NT2/D1 (cell line): ENCODE measurements at places on chromosomes 6 and 20.

GRCh38 chr6:161056451-161056850 is 64.9 kb downstream of the MAP3K4 start:
- DNase-seq: no peak

GRCh38 chr6:25006565-25007001 is 70.8 kb upstream of the RIPOR2 start:
- DNase-seq: no peak

- no peak for DNase-seq
Observed at GRCh38 chr6:23735151-23735550, 390.9 kb upstream of the NRSN1 start.

DNA sequence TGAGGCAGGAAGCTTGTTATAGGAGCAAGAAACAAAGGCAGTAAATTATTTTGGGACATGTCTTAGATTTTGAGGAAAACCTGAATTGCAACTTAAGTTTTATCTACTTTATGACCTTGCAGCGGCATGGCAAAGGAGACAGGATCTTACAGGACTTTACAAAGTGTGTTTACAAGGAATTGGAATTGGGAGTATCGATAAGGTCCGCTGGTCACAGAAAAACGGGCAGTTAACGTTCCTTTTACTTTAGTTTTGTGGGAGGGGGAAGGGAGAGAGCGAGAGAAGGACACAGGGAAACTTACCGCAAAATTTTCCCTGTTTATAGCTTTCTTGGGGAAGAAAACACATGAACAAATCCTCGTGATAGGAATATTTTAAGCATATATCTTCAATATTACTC is 1607.2 kb downstream of the GRIK2 start:
- no peak for DNase-seq

DNA sequence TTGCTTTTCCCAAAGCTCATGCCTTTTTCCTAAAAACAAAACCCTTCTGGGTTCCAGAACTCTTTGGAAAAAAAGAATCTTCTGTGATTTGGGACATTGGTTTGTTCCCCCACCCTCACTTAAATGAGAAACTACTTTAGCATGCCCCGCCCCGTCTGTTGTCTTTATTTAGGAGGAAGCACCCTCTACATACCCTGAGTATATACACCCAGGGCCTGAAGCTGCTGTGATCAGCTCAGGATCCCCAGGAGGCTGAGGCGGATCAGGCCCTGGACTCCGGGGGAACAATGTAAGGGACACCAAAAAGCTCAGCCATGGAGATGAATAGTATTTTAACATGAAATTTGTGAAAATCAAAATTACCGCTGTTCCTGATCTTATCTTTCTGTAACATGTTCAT is 1.4 kb downstream of the BCAS1 start:
- no peak for DNase-seq

DNA sequence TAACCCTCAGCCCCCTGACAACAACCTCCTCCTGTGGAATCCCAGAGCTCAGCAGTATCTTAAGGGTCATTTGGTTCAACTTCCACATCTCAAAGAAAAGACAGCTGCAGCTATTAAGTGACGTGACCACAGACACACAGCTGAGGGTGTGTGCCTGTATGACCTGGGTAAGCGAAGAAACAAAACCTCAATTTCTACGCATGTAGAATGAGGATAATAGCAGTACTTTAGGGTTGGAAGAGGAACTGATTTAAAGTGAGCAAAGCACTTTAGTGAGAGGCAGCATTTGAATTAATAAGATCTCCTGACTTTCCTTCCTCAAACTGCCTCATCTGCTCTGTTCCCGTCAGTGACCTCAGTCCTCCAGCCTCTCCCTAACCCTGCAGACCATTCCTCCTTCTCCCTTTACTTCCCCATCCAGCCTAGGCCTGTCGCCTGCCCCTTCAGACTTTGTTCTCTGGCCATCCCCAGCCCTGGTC is 6.8 kb upstream of the ARMC2 start:
- no peak for DNase-seq

DNA sequence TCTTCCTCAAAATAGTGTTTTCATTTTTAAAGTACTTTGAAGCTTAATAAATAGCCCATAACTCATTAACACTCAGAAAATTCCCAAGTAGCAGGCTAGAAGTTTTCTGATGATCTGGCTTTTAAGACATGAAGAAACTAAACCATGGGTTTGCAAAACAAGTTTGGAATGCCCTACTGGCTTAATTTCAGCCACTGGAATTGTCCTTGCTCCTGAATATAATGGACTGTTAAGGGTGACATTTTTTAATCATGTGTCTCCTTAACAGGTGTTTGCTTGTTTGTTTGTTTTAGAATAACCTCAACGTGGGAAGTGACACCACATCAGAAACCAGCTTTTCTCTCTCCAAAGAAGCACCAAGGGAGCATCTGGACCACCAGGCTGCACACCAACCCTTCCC is 49.1 kb downstream of the ISM1 start:
- no peak for DNase-seq

GRCh38 chr20:34561661-34562060 is 3.1 kb downstream of the MAP1LC3A start:
- no peak for DNase-seq

GRCh38 chr6:163579111-163579879 is 164.8 kb downstream of the QKI start:
- DNase-seq: peak; percentile 8

DNA sequence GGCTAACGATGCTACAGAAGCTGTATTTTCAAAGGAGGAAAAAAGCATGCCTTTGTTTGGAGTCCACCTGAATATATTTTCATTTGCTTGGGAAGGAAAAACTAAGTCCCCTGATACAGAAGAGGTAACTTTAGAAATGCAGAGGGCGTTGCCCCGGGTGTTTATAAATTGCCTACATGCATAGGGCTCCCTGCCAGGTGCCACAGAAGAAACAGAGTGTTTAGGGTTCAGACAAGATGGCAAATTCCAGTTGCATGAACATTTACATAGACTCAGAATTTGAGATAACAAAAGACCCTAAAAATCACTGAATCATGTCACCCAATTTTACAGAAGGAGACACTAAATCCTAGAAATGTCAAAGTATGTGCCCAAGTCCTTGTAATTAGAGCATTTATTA is 19.9 kb downstream of the RIN2 start:
- no peak for DNase-seq

DNA sequence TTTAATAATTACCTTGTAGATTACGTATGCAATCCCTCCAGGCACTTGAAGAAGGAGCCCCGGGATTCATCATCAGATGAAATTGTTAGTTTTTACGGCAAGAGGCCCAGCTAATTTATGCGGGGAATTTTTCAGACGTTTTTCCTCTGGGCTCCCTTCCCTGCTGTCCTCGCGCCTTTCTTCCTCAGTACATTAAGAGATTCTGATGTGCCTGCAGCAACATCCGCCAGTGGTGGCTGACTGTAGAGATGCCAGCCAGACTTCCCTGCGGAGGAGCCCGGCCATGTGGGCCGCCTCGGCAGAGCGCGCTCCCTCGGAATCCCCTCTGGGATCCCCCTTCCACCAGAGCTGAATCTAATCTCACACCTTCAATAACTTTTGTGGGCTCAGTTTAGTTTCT is 46.4 kb upstream of the POU3F2 start:
- DNase-seq: no peak

- DNase-seq: no peak
Observed at GRCh38 chr20:22217712-22218352, 366.5 kb downstream of the FOXA2 start.

- no peak for DNase-seq
Observed at GRCh38 chr6:150640556-150641209, 41.0 kb downstream of the PLEKHG1 start.

DNA sequence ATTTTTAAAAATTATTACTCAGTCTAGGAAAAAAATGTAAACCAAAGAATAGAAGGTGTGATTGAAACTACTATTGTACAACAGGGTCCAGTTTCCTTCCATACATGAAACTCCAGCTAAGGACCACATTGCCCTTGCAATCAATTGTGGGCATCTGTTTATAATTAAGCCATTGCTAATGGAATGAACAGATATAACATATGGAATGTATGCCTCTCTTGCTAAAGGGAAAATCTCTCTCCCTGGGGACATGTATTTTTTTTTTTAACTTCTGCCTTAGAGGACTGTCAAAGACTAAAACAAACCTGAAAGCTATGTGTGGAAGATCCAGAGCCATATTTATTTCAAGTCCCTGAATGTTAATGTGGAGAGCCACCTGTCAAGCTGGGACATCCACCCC is 336.8 kb upstream of the MANEA start:
- DNase-seq: no peak

GRCh38 chr6:159315562-159315961 is 146.4 kb downstream of the FNDC1 start:
- DNase-seq: no peak

- no peak for DNase-seq
Observed at GRCh38 chr6:37631295-37631694, 66.4 kb downstream of the MDGA1 start.

- no peak for DNase-seq
Observed at GRCh38 chr20:16612706-16613105, 39.5 kb upstream of the KIF16B start.

DNA sequence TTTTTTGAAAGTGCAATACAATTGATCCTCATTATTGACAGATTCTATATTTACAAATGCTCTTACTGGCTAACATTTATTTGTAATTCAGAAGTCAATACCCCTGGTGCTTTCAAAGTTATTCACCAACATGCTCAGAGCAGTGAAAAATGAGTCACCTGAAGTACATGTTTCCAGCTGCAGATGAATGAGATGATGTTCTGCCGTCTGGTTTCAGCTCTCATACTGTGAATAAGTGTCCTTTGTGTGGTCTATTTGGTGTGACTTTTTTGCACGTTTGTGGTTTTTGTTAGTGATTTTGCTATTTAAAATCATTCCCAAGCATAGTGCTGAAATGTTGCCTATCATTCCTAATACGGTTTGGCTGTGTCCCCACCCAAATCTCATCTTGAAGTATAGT is 22.3 kb upstream of the EYA4 start:
- DNase-seq: no peak

DNA sequence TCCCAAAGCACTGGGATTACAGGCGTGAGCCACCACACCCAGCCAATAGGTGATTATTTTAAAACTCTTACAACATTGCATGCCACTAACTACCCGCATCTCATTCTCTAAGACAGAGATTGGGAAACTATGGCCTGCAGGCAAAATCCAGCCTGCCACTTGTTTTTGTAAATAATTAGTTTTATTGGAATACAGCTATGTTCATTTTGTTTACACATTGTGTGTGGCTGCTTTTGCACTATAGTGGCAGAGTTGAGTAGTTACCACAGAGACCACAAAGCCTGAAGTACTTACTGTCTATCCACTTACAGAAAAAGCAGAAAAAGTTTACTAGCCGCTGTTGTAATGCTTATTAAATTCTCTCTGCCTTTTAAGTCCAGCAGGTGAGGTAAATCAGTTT is 16.4 kb upstream of the PKIG start:
- DNase-seq: no peak

- no peak for DNase-seq
Observed at GRCh38 chr6:168293636-168294530, 25.7 kb downstream of the DACT2 start.

GRCh38 chr6:37651991-37652390 is 45.7 kb downstream of the MDGA1 start:
- no peak for DNase-seq

DNA sequence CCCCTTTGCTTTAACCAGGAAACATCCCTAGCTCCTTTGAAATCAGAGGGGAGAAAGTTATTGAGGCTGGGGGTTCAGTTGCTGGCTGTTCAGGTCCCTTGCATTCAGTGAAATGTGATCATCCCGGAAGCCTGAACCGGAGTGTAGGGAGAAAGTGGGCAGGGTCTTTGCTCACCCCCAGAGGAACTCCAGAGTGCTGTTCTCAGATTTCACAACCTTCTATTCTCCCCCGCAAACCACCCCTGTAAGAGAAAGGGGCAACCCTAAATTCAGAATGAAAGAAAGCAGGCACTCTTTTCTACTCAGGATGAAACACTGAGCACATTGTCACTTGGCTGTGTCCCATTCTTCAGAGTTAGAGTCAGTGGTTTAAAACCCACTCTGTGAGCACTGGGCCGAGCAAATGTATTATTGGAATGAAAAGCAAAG is 139.8 kb downstream of the KHDC1L start:
- no peak for DNase-seq

DNA sequence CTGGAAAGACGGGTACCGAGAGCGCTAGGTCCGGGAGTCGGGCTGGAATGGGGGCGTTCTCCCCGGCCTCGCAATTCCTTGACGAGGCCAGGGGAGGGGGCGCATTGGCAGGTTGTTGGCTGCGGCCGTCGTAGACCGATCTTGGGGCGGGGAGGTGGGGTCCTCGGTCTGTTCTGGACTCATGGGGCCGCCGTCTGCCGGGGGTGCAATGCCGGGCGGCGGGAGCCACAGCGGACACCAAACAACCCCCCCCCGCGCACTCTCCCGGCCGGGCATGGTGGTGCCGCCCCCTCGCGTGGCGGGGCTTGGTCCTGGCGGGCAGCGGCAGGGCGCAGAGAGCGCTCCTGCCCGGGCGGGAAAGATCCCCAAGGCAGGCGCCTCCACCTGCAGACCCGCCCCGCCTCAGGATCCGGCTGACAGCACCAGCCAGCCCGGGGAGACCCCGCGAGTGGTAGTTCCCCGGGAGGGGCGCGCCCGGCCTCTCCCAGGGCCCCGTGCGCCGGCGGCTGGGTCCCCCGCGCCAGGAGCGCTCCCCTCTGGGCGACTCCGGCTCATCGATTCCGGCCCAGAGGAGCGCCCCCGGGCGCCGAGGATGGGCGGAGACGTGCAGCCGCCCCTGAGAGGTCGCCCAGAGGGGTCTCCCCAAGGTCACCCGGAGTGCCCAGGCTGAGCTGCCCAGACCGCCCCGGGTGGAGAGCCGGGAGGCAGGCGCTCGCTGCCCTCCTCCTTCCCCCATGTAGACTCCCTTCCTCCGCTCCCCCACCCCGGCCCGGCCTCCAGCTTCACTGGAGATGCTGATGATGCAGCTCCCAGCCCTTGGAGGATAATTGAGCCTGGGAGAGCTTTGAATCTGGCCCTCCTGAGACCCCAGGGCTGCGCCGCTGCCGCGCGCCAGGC is 709 bp downstream of the PPP1R16B start:
- DNase-seq: no peak

DNA sequence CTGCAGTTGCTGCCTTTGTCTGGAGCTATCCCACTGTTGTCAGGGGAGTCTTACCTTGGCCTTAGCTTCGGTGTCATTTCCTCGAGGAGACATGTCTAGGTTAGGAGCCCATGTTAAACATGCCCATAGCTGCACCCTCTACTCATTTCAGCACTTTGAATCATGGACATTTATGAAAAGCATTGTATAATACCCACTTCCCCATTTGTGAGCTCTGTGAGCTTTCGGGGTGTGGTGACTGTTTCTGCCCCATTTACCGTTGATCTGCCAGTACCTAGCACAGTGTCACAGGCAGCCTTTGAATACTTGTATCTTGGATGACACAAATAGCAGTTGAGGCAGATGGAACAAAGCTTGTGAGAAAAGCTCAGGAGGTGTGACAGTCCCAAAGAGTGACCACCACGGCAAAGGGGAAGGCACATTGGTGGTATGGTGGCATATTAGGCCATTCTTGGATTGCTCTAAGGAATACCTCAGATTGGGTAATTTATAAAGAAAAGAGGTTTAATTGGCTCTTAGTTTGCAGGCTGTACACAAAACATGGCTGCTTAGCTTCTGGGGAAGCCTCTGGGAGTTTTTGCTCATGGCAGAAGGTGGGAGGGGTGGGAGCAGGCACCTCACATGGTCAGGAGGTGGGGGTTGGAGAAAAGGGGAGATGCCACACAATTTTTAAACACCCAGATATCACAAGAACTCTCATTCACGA is 42.0 kb downstream of the JARID2 start:
- DNase-seq: no peak
